Calu3 (cell line): ENCODE measurements at places on chromosomes 13 and 19.

DNA sequence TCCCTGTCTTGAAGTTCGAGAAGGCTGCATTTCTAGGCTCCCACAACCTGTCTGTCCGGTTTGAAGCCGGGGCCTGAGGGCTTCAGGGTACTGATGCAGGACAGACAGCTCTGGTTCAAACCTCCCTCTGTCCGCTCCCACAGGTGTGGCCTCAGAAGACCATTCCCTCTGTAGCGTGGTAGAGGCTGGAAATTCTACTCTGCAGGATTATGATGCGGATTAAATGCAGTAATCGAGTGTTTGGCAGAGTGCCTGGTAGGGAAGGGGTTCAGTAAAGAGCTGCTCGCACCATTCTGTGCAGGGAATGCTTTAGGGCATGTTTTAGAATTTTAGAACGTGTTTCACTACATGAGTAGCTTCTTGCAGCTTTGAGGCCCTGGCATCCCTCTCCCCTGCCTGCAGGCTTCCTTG lies 30.5 kb downstream of the PPP1R37 start:
- peak; percentile 77 for DNase-seq

- DNase-seq = no peak
These were observed 69.7 kb upstream of the C13orf46 start for GRCh38 chr13:114043421-114044053.

- peak; percentile 56 for DNase-seq
These were observed at the start of gene IFNL1 for GRCh38 chr19:39296055-39296645. Gene IFNL1 (plus strand): TSS chr19:39296407. CDS start chr19:39296422, 15 bp downstream.

- no peak for DNase-seq
These were observed 1.8 kb downstream of the ZNF460 start for GRCh38 chr19:57282011-57282643.

DNA sequence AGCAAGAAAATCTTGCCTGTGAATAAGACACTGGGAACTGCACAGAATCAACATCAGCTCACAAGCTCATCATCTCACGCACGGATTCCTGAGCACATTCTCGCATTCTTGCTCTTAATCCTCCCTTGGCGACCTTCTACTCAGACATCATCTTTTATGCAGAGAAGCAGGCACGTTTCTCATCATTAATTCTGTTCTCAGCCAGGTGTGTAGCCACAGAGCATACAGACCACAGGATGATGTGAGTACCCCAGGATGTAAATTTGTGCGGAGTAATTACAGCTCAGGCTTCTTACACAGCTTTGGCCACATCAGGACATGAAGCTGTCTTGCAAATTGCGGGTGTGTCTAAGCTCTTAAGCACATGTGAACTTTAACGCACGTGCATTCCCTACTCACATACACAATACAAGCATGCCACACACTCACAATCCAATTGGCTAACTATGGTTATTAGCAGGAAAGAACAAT lies 36.5 kb upstream of the SACS start:
- no peak for DNase-seq

DNA sequence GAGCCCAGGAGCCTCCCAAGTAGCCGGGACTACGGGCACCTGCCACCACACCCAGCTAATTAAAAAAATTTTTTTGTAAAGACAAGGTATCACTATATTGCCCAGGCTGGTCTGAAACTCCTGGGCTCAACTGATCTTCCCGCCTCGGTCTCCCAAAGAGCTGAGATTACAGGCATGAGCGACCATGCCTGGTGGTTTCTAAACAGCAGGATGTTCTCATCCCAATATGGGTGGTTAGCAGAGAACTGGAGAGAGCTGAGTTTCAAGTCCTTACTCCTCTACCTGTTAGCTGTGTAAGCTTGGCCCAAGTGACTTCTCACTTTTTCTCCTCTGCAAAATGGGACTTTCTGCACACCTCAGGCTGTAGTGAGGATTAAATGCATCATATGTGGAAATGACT lies 8.0 kb downstream of the TMEM91 start:
- no peak for DNase-seq
